ENCODE measurements at places on chromosomes 3 and 15. TPM values are rescaled to one million over a fixed set of nuclear protein-coding genes. Genes with fewer than 3 reads are reported as not detected.

Gene KY
- total RNA-seq, result 0.41 TPM

Gene SI
- not detected for total RNA-seq

Gene C2CD4B
- 0.41 TPM for total RNA-seq

Gene KCNMB2
- 15.1 TPM for total RNA-seq

Gene TXNRD3
- total RNA-seq, result 19.2 TPM

Gene CCDC54
- not detected for total RNA-seq

Gene OR5H6
- total RNA-seq, result not detected

Gene ERC2
- total RNA-seq, result 77.9 TPM

Gene ADPRH
- total RNA-seq, result 1.2 TPM

Gene SERP1
- total RNA-seq, result 67.3 TPM

Gene SMARCC1
- 99.9 TPM for total RNA-seq

Gene EIF2A
- 201 TPM for total RNA-seq

Gene LNP1
- total RNA-seq, result 11.0 TPM
